ENCODE measurements at places on chromosomes 16 and 17.

GRCh38 chr16:68200088-68200783, 35.7 kb downstream of the ESRP2 start:
- DNase-seq: no peak

GRCh38 chr17:17785407-17785806, 51.4 kb downstream of the SREBF1 start:
- no peak for DNase-seq

- DNase-seq: peak; percentile 35
Observed at GRCh38 chr16:69930117-69930776, 20.9 kb upstream of the CLEC18A start.

- DNase-seq: no peak
Observed at GRCh38 chr17:50100921-50101345, 5.8 kb downstream of the PDK2 start.

- no peak for DNase-seq
Observed at GRCh38 chr16:68490829-68491575, 42.7 kb upstream of the SMPD3 start.

DNA sequence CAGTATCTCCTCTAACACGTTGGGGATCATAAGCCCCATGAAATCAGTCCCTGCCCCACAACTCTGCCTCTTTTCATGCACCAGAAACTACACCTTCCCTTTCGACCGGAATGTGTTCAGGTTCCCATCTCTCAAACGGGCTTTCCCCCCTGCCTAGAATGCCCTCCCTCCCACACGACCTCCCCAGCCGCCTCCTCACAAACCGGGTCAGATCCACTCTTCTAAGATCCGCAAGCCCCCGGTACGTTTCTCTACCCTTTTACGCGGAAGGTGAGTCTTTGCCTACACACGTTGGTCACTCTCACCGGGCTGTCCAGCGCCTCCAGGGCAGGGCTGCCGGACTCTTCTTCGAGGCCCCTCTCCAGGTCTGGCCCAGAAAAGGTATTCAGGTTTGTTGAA, 708 bp downstream of the DHX33 start:
- peak; percentile 29 for DNase-seq

- DNase-seq: peak; percentile 38
Observed at GRCh38 chr17:38852771-38853291, 690 bp downstream of the RPL23 start.

- no peak for DNase-seq
Observed at GRCh38 chr17:66733759-66734158, 101.2 kb upstream of the CACNG5 start.

- no peak for DNase-seq
Observed at GRCh38 chr16:12460064-12460392, 343.7 kb downstream of the CPPED1 start.

DNA sequence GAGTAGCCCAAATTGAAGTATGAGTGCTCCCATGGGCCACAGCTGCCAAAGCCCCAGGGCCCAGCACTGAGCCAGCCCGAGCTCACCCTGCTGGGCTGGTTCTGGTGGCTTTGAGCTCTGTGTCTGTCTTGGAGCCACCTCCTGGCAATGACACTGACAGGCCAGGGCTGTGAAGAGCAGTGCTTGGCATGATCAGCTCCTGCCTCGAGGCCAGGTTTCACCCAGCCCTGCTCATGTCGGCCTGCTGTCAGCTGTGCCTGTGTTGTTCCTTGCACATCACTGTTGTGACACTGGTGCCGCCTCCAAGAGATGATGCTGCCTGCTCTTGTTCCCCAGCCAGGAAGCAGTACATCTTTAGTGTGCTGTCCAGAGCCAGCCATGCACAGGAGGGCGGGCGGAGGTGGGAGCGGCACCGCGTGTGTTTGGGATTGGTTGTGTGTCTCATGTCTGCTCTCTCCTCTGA, 26.0 kb downstream of the PLD6 start:
- peak; percentile 45 for DNase-seq

DNA sequence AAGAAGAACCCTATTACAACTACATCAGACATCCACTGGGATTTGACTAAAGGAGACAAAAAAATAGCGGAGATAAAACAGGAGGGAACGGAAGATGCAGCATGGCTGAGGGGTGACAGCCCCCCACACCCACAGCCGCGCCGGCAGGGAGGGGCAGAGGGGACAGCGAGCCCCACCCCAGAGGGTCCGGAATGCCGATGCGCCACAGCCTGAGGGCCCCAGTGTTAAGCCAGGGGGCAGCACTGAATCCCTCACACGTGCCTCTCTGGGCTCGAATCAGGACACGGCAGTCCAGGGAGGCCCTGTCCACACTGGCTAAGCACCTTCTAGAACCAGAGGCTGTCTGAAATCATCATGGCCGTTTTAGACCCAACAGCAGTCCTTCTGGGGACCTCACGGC, 18.8 kb downstream of the MAP1LC3B start:
- no peak for DNase-seq

DNA sequence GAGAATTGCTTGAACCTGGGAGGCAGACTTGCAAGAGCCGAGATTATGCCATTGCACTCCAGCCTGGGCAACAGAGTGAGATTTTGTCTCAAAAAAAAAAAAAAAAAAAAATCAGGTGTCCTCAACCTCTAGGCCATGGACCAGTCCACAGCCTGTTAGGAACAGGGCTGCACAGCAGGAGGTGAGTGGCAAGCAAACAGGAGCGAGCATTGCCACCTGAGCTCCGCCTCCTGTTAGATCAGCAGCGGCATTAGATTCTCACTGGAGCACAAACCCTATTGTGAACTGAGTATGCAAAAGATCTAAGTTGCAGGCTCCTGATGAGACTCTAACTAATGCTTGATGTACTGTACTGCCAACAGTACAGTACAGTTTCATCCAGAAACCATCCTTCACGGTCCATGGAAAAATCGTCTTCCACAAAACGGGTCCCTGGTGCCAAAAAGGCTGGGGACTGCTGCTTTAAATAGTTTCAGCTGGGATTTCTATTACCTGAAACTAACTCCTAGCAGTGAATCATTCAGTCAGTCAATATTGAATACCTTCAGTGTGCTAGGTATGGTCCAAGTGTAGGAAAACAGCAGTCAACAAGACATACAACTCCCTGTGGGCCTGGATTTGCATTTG, 56.3 kb upstream of the DHX40 start:
- no peak for DNase-seq

GRCh38 chr17:48615963-48616716, 1.0 kb upstream of the HOXB8 start:
- DNase-seq: no peak

- peak; percentile 60 for DNase-seq
Observed at GRCh38 chr16:79770244-79771064, 169.9 kb upstream of the MAF start.

DNA sequence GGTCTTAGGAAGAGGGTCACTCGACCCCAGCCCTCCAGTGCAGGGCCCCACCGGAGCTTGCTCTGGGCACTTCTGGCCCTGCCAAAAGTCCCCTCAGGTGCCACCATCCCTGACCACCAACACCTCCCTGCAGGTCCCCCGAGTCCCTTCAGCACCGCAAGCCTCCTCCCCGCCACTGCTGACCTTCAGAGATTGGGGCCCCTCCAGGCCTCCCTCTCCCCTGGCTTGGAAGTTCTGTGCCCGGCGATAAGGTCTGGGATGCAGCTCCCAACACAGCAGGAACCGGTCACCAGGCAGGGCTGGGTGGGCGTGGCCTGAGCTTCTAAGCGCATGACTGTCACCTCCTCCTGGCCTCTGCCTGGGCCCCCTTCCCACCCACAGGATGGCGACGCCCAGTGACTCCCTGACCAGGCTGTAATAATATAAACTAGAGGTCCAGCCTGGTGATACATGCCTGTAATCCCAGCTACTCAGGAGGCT, 11.2 kb downstream of the PIEZO1 start:
- DNase-seq: no peak

- peak; percentile 25 for DNase-seq
Observed at GRCh38 chr17:77186141-77186604, 45.4 kb downstream of the SEC14L1 start.

GRCh38 chr16:85634747-85635544, 21.8 kb downstream of the GSE1 start:
- no peak for DNase-seq

Data from activated T-cell treated with anti-CD3 and anti-CD28 coated beads, Interleukin-2, amount 50 U/mL, for 1 hour (primary cell).